Activated naive CD8-positive, alpha-beta T cell treated with anti-CD3 and anti-CD28 coated beads for 36 hours (primary cell): ENCODE measurements at places on chromosomes 16 and 17.

GRCh38 chr17:79255456-79255855, 180.8 kb downstream of the ENGASE start:
- no peak for DNase-seq

DNA sequence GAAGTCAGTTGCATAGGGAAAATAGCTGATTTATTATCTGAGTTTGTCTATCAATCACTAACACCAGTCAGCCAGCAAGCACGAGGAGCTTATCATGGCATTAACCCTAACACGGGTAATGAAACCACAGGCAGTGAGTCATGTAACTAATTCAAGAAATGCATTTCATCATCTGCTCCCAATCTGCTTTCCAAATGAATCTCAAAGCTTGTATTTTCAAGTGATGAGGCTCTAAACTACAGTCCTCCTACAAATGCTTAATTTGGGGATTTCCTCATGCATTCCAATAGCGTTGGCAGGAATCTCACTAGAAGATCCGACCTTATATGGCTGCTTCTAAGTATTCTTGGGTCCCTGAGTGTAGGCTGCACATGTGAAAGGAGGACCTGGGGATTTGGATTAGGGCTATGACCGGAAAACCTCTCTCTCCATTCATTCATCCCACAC, 118.4 kb upstream of the HSBP1 start:
- DNase-seq = no peak

DNA sequence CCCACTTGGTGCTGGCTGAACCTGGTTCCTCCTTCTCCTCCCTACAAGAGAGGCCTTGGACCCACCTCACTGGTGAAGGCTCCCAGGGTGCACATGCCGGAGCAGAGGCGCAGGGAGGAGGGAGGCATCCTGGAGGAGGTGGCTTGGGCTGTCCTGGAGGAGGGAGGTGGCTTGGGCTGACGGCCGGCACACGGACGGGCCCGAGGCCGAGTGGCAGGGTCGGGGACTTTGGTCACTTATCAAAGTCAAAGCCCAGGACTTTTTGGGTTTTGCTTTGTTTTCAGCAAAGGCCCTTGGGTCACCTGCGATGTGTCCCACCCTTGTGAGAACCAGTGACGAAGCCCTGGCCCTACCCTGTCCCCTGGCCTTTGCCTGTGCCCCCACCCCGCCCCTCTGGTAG, 28.5 kb downstream of the ENDOV start:
- no peak for DNase-seq

- DNase-seq = no peak
Observed at GRCh38 chr16:10391339-10391738, 5.5 kb downstream of the ATF7IP2 start.

DNA sequence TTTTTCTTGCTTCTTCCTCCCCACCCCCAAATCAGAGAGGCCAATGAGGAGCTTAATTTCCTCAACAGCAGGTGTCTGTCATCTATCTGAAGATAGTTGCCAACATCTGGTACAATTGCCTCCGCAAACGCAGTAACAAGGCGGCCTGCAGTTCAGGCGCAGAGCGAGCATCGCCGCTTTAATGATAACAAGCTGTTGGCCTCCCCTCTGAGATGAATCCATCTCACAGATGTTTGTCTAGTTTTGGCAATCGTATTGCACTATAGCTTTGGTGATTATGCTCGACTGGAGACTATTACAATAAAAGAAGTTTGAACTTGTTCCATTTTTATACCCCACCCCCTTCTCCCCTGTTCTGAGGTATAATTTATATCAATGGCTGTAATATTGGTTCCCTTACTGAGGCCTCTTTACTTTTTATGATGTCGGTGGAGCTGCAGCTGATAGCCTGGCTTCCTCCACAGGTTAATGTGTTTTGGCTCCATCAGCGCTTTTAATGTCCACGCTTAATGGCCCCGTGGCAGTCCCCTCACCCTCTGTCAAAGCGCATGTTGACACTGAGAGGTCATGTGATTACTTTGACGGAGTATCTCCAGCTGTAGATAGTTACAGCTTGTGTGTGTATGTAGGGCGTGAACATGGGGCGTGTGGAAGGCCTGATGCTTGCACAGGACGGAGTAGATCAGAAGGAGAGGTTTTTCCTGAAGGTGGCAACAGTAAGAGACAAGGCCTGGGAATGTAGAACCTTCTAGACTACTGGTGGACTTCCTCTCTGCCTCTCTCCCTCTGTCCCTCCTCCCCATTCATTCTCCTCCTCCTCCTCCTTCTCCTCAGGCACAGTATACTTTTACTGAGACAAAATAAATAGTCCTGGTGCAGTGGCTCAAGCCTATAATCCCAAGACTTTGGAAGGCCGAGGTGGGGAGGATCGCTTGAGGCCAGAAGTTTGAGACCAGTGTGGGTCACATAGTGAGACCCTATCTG, 164.7 kb downstream of the MSI2 start:
- DNase-seq = no peak

- peak; percentile 59 for DNase-seq
Observed at GRCh38 chr17:38728290-38728831, 1.8 kb upstream of the CISD3 start.

DNA sequence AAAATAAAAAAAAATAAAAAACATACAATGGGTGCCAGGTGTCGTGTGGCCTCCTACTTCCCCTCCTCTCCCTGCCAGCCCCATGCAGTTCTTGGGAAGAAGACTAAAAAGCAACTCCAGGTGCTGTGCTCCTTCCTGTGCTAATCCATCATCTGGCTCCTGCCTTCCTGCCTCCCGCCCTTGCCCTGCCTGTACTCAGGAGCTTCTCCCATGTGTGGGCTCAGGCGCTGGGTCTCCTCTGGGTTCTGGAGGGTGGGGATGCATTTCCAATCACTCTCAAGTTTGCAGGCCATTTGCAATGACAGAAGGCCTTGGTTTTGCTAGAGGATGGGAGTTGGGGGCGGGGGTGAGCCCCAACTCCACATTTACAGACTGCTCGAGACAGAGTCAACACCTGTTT, 122.9 kb downstream of the SDK2 start:
- no peak for DNase-seq

GRCh38 chr16:11852092-11852809, 909 bp upstream of the RSL1D1 start:
- no peak for DNase-seq

DNA sequence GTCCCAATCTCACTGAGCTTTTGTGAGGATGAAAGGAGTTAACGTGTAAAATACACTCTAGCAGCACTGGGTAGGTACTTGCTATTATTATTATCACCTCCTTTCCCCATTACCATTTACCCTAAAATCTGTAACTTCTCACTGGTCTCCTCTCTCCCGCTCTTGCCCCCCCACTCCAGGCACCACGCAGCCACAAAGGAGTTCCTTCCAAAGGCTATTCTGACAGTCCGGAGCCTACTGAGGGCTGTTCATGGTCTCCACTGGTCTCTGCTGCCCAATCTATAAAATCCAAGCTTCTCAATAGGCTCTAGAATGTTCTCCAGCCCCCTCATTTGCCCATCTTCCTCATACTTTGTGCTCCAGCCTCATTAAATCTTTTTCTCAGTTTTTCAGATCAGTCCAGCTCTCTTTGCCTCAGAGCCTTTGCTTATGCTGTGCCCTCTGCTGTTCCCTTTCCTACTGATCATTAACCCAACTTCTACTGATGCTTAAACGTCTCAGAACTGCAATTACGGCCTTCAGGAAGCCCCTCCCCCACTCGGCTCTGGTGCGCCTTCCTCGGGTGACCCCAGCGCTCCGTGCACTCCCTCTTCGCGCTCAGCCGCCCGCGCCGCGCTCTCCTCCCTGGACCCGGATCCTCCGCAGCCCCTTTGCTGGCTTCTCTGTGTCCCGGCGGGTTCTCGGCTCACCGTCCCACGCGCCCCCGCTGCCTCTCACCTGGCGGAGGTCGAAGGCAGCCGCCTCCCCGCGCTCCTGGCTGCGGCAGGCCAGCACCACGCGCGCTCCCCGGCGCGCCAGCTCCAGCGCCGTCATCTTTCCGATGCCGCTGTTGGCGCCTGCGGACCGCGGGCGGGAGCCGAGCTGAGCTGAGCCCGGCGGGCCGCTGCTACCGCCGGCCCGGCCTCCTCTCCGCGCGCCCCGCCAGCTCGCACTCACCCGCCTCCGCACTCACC, 737 bp downstream of the DHRS13 start:
- peak; percentile 70 for DNase-seq

GRCh38 chr16:20884240-20884556, 16.0 kb downstream of the DCUN1D3 start:
- DNase-seq = peak; percentile 14

GRCh38 chr17:50047488-50048126, 8.3 kb upstream of the ITGA3 start:
- peak; percentile 6 for DNase-seq

DNA sequence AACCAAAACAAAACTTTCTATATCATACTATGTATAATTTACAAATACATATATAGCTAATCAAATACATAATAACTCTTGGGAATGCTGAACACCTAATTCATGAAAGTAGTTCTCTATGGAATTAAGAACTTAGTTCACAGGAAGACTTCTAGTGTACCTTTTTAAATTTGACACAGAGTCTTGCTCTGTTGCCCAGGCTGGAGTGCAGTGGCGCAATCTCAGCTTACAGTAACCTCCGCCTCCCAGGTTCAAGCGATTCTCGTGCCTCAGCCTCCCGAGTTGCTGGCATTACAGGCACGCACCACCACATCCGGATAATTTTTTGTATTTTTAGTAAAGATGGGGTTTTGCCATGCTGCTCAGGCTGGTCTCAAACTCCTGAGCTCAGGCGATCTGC, 24.7 kb downstream of the RFWD3 start:
- DNase-seq = no peak

DNA sequence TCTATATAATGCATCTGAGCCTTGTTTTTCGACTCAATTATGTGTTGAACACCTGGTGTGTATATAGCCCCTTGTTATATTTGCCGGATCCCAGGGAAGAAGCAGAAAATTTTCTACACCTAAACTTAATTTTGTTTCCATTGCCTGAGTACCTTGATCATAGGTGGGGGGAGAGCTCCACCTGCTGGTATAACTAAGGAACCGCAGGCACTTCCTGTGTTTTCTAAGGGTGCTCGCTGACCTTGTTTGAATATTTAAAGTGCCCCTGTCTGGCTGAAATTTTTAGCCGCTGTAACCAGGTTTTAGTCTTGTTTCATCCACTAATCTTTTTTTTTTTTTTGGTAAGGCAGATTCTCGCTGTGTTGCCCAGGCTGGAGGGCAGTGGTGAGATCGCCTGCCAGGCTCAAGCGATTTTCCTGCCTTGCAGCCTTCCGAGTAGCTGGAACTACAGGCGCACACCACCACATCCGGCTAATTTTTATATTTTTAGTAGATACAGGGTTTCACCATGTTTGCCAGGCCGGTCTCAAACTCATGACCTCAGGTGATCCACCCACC, 6.5 kb upstream of the NUBP1 start:
- DNase-seq = peak; percentile 54

DNA sequence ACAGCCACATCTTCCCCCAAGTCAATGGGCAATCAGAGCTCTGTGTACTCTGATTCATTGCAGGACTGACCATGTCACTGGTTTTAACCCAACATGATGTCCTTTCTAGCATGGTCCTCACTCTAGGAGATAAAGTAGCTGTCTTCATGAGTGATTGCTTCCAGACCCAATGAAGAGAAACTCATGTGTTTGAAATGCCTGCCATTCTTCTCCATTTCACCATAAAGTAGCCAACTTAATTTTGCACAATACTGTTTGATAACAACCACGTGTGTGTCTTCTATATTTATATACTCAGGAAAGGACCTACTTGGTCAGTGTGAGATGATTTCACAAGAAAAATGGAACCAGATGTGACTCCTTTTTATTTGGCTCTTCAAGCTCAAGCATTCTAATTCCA, 172.5 kb downstream of the AXIN2 start:
- no peak for DNase-seq
